ENCODE measurements at places on chromosomes 5 and 9.

GRCh38 chr5:99305045-99305580 is 376.3 kb upstream of the CHD1 start:
- DNase-seq = no peak

DNA sequence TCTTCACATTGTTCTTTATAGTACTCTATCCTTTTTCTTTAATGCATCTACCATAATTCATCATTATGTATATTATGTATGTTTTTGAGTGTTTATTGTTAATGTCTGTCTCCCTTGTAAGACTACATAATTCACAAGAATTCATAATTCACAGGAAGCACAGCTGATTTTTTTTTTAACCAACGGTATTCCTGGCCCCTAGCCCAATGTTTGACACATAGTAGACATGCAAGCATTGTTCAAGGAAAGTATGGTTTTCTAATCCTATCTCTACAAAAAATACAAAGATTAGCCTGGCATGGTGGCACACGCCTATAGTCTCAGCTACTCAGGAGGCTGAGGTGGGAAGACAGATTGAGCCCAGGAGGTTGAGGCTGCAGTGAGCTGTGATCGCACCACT is 160.6 kb downstream of the PPP2R2B start:
- no peak for DNase-seq

GRCh38 chr9:136643596-136644342 is 18.9 kb upstream of the EGFL7 start:
- DNase-seq = no peak

GRCh38 chr9:104686081-104686480 is 8.2 kb upstream of the OR13D1 start:
- DNase-seq = no peak

GRCh38 chr9:91750343-91750742 is 199.7 kb downstream of the ROR2 start:
- DNase-seq = no peak

- no peak for DNase-seq
These were observed 97.6 kb upstream of the SPRY4 start for GRCh38 chr5:142422429-142422828.

- DNase-seq = no peak
These were observed 74.1 kb downstream of the SERINC5 start for GRCh38 chr5:80181618-80182211.

- no peak for DNase-seq
These were observed 29.0 kb downstream of the AUH start for GRCh38 chr9:91332546-91333231.

DNA sequence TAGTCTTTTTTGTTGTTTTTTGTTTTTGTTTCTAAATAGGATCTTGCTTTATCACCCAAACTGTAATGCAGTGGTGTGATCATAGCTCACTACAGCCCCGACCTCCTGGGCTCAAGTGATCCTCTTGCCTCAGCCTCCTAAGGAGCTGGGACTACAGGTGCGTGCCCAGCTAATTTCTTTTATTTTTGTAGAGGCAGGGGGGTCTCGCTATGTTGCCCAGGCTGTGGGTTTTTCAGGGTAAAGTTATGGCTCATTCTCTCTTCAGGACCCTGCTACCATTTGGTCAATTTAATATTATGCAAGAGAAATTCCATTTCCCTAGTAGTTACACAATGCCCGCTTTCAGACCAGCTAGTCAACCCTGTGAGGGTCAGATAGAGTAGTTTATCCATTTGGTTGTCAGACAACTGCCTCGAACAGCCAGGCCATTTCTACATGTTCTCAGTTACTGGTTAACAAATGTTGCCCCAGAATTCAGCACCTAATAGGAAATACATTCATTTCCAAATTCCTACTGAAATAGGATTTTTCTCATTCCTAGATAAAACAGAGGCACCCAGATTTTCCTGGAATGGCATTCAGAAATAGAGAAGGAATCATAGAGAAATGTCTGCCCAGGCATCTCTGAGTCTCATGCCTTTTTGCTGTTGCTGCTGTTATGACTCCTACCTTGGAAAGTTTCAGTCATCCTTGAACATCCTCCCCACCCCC is 6.4 kb upstream of the GLIS3 start:
- no peak for DNase-seq

DNA sequence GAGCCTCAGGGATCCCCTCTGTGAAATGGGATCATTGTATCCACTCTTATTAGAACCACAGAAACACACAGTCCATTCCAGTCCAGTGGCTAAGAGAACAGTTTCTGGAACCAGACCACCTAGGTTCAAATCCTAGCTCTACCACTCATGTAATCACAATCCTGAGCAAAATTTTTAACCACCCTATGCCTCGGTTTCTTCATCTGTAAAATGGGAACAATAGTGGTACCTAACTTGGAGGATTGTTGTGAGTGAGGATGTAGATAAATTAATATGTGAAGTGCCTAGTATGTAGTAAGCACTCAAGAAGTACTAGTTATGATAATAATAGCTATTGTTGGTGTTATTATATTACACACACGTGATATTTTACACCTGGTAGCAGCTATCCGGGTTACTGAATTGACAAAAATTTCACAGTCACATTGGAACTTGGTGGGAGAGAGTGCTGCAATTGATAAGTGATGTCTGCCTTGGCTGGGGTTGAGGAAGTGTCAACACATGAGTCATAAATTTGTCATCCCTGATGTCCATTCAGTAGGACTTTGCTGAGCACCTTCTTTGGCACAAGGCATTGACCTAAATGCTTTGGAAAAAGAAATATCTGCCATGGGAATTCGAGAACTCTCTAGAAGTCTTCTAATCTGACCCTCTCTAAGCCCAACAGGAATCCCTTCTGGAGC is 68.4 kb downstream of the COL27A1 start:
- DNase-seq = no peak

- no peak for DNase-seq
These were observed 37.0 kb downstream of the TNFSF8 start for GRCh38 chr9:114893221-114894010.

- DNase-seq = no peak
These were observed 42.7 kb downstream of the PTPN3 start for GRCh38 chr9:109455391-109455790.

All from stimulated activated CD4-positive, alpha-beta T cell treated with anti-CD3 and anti-CD28 coated beads, Interleukin-4, amount 100 ng/mL, for 1 hour (primary cell).